ENCODE measurements at places on chromosomes 2 and 18.
A peak's percentile ranks its signal among the peaks of the same experiment; 100 is the strongest.

- H3K36me3 ChIP-seq: no peaks in the 10 kb centered on the region
- no peak overlapping the region for H3K4me3 ChIP-seq
- no peak for DNase-seq
These were observed 101.2 kb downstream of the CDK15 start for GRCh38 chr2:201907563-201907881.

DNA sequence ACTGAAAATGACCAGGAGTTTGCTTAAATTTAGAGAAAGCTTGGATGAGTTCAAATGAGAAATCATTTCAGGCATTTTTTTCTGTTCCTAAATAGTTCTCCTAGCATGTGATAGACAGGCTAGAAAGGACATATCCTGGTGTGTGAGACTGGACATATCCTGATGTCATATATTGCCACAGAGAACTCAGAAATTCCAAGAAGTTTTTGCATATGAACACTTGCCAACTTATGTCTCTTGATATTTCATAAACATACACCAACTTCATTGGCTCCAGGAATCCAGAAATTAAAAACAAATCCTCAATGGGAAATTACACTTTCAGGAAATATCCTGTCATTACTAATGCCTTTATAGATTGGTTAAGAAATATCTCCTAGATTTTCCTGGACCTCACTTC lies 2.9 kb upstream of the SERPINB4 start:
- H3K27me3 ChIP-seq: no peaks in the 10 kb centered on the region
- DNase-seq: no peak
- no peaks in the 10 kb centered on the region for H3K36me3 ChIP-seq
- no peak overlapping the region for H3K4me3 ChIP-seq

GRCh38 chr2:105674859-105675541 lies 69.7 kb upstream of the NCK2 start:
- no peaks in the 10 kb centered on the region for H3K4me1 ChIP-seq
- no peak overlapping the region for H3K27ac ChIP-seq
- H3K4me3 ChIP-seq: no peak overlapping the region
- no peak for DNase-seq

- H3K4me3 ChIP-seq: no peak overlapping the region
- peaks cover 18% of the 10 kb centered on the region for H3K4me1 ChIP-seq
- no peaks in the 10 kb centered on the region for H3K27me3 ChIP-seq
- H3K36me3 ChIP-seq: no peaks in the 10 kb centered on the region
- H3K27ac ChIP-seq: no peak overlapping the region
- DNase-seq: no peak
These were observed 6.6 kb upstream of the GULP1 start for GRCh38 chr2:188285049-188285448.

DNA sequence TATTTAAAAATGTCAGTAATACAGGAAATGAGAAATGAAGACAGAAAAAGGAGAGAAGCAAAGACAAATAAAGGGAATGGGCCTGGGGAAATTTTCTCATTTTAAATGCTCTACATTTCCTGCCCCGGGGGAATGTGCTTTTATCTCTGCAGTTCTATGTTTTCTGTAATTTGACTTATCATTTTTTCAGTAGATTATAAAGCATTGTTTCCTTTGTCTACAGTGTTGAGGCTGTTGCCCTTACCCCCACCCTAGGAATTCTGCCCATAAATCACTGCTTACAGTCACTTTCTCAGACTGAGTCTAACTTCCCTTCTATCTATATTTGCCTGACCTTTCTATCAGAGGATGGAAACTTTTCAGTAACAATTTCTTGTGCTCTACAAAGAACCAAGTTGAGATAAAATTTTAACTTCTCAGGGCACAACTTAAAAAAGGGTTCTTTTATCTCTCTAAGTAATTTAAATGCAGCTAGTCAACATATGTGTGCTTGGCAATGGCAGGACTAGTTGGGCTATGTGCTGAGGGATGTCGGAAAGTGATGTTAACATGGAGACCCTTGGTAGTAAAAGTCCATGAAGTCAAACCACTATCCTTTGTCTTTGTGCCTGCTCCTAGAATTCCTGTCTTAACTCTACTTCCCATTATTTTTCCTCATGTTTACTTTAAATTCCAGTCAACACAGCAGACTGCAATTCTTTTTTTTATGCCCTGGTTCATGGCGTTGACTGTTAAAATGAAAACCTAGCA lies 146.5 kb upstream of the MMADHC start:
- no peak overlapping the region for H3K27ac ChIP-seq
- DNase-seq: peak; percentile 11
- H3K36me3 ChIP-seq: 0 out of 2 replicates have a peak, but pooled peaks cover 7% of the 10 kb centered on the region
- no peaks in the 10 kb centered on the region for H3K4me1 ChIP-seq

DNA sequence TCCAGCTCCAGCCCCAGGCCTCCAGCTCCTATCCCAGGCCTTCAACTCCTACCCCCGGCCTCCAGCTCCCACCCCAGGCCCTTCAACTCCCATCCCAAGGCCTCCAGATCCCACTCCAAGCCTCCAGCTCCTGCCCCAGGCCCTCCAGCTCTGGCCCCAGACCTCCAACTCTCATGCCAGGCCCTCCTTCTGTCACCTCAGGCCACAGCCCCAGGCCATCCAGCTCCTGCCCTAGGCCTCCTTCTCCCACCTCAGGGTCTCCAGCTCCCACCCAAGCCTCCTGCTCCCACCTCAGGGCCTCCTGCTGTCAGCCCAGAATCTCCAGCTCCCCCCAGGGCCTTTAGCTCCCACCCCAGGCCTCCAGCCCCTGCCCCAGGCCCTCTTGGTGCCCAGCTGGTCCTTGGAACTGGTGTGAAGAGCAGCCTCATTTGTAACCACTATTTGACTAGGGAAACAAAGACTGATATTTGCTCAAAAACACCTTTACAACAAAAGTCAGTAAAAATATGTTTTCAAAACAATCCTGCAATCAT lies 67.8 kb upstream of the SALL3 start:
- no peaks in the 10 kb centered on the region for H3K4me1 ChIP-seq
- H3K36me3 ChIP-seq: no peaks in the 10 kb centered on the region
- no peak overlapping the region for H3K4me3 ChIP-seq
- no peak for DNase-seq
- H3K27ac ChIP-seq: no peak overlapping the region

GRCh38 chr2:236558993-236559978 lies 10.3 kb upstream of the ACKR3 start:
- no peak overlapping the region for H3K4me3 ChIP-seq
- H3K4me1 ChIP-seq: 0 out of 2 replicates have a peak, but pooled peaks cover 3% of the 10 kb centered on the region
- no peaks in the 10 kb centered on the region for H3K36me3 ChIP-seq
- H3K27me3 ChIP-seq: no peaks in the 10 kb centered on the region

GRCh38 chr2:238220274-238220891 lies 16.9 kb upstream of the ILKAP start:
- H3K4me3 ChIP-seq: no peak overlapping the region
- H3K36me3 ChIP-seq: no peaks in the 10 kb centered on the region
- H3K27me3 ChIP-seq: no peaks in the 10 kb centered on the region
- no peak for DNase-seq
- H3K4me1 ChIP-seq: no peaks in the 10 kb centered on the region

- 0 out of 2 replicates have a peak, but pooled peaks cover 3% of the 10 kb centered on the region for H3K36me3 ChIP-seq
- peaks cover 88% of the 10 kb centered on the region for H3K4me1 ChIP-seq
- H3K27me3 ChIP-seq: no peaks in the 10 kb centered on the region
- H3K4me3 ChIP-seq: no peak overlapping the region
- no peak overlapping the region for H3K27ac ChIP-seq
- no peak for DNase-seq
These were observed 25.0 kb downstream of the BCL11A start for GRCh38 chr2:60528281-60529020.

- no peak overlapping the region for H3K4me3 ChIP-seq
- no peaks in the 10 kb centered on the region for H3K27me3 ChIP-seq
- peak; percentile 15 for DNase-seq
These were observed 4.3 kb downstream of the COL3A1 start for GRCh38 chr2:188978291-188979081.

- no peak overlapping the region for H3K27ac ChIP-seq
- no peak overlapping the region for H3K4me3 ChIP-seq
- no peaks in the 10 kb centered on the region for H3K36me3 ChIP-seq
- H3K27me3 ChIP-seq: no peaks in the 10 kb centered on the region
These were observed 38.6 kb upstream of the NOTO start for GRCh38 chr2:73163483-73164367.

GRCh38 chr2:169819106-169819505 lies 5.6 kb downstream of the METTL5 start:
- no peak for DNase-seq
- H3K27ac ChIP-seq: no peak overlapping the region
- H3K36me3 ChIP-seq: peaks cover 13% of the 10 kb centered on the region
- H3K27me3 ChIP-seq: no peaks in the 10 kb centered on the region
- H3K4me1 ChIP-seq: peaks cover 3% of the 10 kb centered on the region
- H3K4me3 ChIP-seq: no peak overlapping the region

DNA sequence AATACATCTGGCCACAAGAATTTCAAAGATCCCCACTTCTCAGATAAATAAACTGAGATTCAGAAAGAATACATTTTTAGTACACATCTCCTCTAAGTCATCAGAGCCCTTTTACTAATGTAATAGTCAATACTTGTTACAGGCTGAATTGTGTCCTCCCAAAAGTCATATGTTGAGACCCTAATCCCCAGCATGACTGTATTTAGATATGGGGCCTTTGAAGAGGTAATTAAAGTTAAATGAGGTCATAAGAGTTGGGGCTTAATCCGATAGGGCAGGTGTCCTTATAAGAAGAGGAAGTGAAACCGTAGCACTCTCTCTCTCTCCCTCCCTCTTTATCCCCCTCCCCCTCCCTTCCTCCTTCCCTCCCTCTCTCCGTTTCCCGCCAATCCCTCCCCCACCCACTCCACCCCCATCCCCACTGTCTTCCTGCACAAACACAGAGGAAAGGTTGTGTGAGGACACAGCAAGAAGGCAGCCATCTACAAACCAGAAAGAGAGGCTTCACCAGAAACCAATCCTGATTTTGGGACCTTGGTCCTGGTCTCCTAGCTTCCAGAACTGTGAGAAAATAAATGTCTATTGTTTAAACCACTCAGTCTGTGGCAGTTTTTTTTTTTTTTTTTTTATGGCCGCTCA lies 66.6 kb upstream of the ZNF397 start:
- DNase-seq: peak; percentile 55
- H3K4me3 ChIP-seq: no peak overlapping the region
- no peaks in the 10 kb centered on the region for H3K27me3 ChIP-seq
- H3K27ac ChIP-seq: no peak overlapping the region
- peaks cover 16% of the 10 kb centered on the region for H3K4me1 ChIP-seq
- H3K36me3 ChIP-seq: no peaks in the 10 kb centered on the region

GRCh38 chr2:182977463-182977862 lies 60.8 kb downstream of the NCKAP1 start:
- no peak for DNase-seq
- H3K4me1 ChIP-seq: no peaks in the 10 kb centered on the region
- H3K27me3 ChIP-seq: no peaks in the 10 kb centered on the region
- H3K4me3 ChIP-seq: no peak overlapping the region

GRCh38 chr2:237692601-237693290 lies 65.4 kb downstream of the LRRFIP1 start:
- peak; percentile 61 for DNase-seq
- H3K4me1 ChIP-seq: peaks cover 43% of the 10 kb centered on the region
- no peak overlapping the region for H3K27ac ChIP-seq

GRCh38 chr2:37730037-37730818 lies 58.8 kb upstream of the CDC42EP3 start:
- no peak for DNase-seq
- no peak overlapping the region for H3K27ac ChIP-seq
- no peaks in the 10 kb centered on the region for H3K36me3 ChIP-seq

DNA sequence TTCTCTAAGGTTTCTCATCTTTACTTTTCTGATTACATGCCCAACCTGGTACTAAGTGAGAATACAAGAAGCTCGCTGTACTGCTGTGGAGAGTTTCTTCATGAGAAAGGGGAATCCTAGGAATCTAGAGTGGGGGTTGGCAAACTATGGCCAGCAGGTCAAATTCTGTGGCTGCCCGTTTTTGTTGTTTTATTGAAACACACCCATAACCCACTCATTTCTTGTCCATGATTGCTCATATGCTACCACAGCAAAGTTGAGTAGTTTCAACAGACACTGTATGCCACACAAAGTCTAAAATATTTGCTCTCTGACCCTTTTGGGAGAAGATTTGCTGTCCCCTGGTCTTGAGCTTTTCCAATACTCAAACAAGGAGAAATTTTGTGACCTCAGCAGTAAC lies 58.8 kb downstream of the C2orf74 start:
- H3K36me3 ChIP-seq: peaks cover 11% of the 10 kb centered on the region
- peak; percentile 7 for DNase-seq
- H3K4me3 ChIP-seq: no peak overlapping the region
- no peaks in the 10 kb centered on the region for H3K27me3 ChIP-seq
- H3K27ac ChIP-seq: 0 out of 2 replicates have a peak overlapping the region, but pooled peaks have one; percentile 29

DNA sequence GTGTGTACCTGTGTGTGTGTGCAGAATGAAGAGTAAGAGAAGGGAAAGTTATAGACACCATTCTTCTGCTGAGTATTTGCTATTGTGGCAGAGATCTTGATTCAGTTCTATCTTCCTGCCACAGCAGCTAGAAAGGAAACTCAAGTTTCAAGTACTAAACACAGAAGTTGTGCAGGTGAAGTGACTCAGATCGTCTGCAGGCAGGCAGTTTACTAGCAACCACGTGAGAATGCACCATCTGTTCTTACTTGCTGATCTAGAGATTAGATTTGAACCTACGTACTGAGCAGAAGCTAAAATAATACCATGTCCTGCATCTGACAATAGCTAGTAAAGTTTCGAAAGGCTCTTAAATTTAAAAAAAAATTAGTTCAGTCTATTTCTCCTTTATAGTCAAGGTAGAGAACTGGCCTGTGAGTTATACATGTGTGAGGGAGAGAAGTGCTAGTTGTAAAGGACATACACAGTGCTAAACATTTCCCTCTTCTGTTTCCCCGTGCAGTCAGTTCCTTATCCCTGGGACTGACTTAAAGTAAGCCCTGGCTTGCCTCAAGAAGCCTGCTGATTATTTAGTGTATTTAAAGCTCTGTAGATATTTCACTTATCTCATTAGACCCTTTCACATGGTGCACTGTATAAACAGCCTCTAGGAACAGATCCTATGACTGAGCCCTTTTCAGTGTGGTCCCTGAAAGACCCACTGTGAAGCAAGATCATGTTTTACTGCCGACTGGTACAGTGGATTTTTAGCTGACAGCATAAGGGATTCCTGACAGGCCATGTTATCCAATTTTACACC lies 45.0 kb downstream of the SLC38A11 start:
- H3K27me3 ChIP-seq: no peaks in the 10 kb centered on the region
- no peaks in the 10 kb centered on the region for H3K36me3 ChIP-seq
- peaks cover 27% of the 10 kb centered on the region for H3K4me1 ChIP-seq
- H3K27ac ChIP-seq: no peak overlapping the region
- peak; percentile 17 for DNase-seq

- no peaks in the 10 kb centered on the region for H3K4me1 ChIP-seq
- no peak for DNase-seq
- H3K36me3 ChIP-seq: no peaks in the 10 kb centered on the region
- no peaks in the 10 kb centered on the region for H3K27me3 ChIP-seq
These were observed 386.0 kb upstream of the ATP5MC3 start for GRCh38 chr2:175567435-175568061.

- no peaks in the 10 kb centered on the region for H3K4me1 ChIP-seq
- no peak overlapping the region for H3K4me3 ChIP-seq
- peak; percentile 9 for DNase-seq
- H3K27me3 ChIP-seq: no peaks in the 10 kb centered on the region
These were observed 347.9 kb downstream of the METTL4 start for GRCh38 chr18:2223449-2223848.
